Fibroblast of mammary gland (primary cell): ENCODE measurements at places on chromosomes 7 and 10.

- DNase-seq = no peak
Measured at GRCh38 chr10:91610444-91610843, 22.4 kb downstream of the PPP1R3C start.

- no peak for DNase-seq
Measured at GRCh38 chr7:1232623-1233332, at the start of gene UNCX. TSS of gene UNCX (plus strand) at chr7:1232872. CDS start at chr7:1233018, 146 bp downstream.

GRCh38 chr7:10802526-10802925 lies 171.1 kb upstream of the PHF14 start:
- peak; percentile 92 for DNase-seq

- peak; percentile 80 for DNase-seq
Measured at GRCh38 chr10:62501547-62501946, 127.4 kb downstream of the ZNF365 start.

DNA sequence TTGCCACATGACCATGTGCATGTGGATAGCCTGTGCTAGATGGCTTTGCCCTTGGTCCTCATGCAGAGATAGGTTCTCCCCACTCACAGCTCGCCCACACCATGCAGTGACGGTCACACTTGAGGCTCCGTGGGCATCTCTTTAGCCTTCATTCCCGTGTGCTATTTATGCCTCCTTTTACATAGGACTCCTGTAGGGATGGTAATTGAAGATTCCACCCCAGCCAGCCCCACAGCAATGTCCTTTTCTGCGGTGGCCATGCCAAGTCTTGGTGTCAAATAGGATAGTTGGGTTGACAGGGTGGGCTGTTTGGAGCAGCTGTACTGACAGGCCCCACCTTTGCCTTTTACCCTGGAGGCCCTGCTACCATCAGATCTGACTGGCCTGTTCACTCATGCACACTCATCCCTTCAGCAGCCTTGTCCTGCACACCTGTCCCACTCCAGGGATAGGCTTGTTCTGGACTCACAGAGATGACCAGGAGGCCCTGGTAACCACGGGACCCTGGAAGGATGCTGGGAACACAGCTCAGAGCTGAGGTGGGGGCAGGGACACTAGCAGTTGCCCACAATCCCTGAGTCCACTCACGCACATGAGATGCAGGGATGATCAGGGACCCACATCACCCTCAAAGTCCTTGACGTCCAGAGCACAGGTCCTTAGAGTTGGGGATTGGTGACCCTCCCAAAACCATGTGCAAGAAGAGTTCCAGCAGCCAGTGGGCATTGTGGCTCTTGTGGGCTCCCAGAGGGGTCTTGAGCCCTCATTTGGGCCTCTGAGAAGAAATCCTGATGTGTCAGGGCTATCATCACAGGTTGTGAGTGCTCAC lies 71.2 kb downstream of the ADCY1 start:
- DNase-seq = no peak

DNA sequence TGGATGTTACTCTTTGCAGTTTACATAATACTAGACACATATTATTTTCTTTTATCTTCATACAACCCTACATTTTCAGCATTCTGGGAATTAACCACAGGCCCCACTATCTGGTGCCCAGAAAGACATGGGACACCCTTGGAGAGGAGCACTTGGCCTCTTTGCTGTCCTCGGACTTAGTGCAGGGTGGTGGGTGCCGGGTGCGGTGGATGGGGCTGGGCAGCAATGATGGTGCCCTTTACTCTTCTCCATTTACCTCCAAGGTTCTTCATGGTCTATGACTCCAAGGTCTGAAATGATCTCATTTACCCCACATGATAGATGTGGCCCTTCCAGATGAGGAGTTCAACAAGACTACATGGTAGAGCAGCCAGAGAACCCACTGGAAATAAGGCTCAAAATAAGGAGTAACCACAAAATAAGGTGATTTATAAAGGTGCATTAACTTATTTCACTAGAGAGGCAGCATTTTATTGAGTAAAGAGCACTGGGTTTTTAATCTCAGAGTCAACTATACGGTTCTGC lies 56.2 kb upstream of the IGFBP3 start:
- DNase-seq = no peak

GRCh38 chr10:13743101-13743693 lies 156.4 kb downstream of the PRPF18 start:
- DNase-seq = peak; percentile 31

DNA sequence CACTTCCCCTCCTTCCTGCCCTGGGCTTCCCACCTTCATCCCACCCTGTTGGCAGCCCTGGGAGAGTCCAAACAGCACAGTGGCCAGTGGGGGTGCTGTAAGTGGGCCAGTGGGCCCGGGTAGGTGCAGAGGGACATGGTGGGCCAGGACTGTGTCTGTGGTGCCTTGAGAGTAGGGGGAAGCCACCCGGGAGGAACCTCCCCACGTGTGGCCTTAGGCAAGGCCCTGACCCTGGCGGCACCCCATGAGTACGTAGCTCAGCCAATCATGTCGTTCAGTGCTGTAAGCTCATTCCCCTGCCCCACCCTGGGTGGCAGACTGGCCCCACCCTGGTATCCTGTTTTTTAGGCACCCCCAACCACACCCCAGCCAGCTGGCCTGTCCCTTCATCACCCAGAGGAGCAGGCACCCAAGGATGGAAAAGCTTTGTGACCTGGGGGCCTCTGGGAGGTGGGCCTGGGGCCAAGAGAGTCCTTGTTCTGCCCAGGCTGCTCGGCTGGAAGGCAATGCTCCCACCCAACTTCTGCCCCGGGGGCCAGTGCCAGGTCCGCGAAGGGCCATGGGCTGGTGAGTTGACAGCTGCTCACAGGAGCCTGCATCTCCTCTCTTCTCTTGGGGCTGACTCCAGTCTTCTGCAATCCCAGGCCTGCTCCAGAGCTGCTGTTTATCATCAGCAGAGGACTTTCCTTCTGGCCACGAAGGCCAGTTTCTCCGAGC lies 41.6 kb downstream of the TSPAN15 start:
- no peak for DNase-seq

DNA sequence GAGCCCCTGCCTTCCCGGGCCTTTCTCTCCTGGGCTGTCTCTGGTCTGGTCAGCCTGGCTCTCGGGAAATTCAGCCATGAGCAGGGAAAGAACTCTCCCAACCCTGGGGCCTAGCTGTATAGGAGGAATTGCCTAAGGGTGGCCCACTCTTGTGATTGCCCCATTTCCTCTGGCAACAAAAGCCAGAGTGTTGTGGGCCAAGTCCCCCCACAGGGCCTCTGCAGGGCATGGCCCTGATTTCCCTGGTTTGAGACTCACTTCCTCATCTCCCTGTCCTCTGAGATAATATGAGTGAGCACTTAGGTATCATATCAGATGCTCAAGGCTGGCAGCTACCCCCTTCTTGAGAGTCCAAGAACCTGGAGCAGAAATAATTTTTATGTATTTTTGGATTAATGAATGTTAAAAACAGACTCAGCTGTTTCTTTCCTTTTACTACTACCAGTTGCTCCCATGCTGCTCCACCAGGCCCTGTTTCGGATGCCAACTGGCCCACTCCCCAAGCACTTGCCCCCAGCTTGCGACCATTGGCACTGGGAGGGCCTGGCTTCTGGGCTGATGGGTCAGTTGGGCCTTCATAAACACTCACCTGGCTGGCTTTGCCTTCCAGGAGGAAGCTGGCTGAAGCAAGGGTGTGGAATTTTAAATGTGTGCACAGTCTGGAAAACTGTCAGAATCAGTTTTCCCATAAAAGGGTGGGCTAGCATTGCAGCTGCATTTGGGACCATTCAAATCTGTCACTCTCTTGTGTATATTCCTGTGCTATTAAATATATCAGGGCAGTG lies 11.4 kb downstream of the IRF5 start:
- DNase-seq = no peak

DNA sequence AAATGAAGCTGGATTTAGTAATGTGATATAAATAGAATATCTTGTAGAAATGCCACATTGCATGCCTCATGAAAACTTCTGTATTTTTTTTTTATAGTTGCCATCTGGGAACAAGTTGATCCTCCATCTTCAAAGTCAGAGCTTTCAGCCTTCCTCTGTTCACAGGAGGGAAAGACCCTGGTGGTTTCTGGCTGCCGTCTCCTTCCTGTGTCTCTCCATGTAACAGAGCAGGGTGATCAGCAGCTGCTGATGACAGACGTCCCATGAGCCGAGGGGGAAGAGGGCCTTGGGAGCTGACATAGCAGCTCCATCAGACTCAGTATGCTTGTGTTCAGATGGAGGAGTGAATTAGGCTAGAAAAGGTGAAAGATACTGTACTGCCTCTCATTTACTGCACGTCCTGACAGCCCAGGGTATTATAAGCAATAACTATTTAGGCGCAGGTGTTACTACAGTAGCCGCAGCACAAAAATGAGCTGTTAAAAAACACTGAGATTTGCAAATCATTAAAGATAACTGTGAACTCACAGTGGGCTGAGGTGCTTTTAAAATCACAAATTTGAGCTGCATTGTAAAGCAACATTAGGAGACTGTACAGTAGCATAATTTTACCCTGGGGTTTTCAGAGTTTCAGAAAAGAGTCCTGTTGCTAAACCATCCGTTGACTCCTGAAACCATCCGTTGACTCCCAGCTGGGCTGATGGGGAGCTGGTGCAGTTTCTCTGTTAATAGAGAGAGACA lies 103.3 kb downstream of the CFAP58 start:
- no peak for DNase-seq

GRCh38 chr7:147523056-147523455 lies 1067.5 kb upstream of the C7orf33 start:
- DNase-seq = peak; percentile 26

DNA sequence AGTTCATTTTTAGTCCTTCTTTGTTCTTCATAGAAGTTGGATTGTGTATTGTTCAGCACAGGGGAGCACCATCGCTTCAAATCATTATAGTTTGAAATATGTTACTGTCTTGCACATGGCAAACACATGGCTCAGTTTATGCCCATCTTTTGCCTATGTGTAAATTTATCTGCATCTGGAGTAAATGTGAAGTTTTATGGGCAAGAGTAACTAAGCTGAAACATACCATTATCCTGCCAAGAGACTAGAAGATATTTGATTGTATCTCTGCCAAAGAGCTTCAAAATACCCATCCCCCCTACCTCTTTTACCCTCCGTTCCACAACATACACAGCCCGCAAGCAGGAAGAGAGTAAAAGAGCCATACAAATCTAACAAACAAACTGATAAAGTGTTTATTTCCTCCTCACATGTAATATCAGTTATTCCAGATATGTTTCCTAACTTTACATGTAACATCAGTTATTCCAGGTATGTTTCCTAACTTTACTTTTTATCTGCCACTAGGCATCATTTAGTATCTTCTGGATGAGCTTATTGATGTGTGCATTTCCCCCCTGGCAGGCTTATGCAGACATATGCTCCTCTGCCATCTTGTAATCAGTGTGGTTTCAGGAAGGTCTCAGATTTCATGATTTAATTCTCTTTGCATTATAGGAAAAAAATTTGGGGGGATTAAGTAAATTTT lies 127.7 kb downstream of the SRI start:
- no peak for DNase-seq

GRCh38 chr7:27994639-27995038 lies 186.0 kb downstream of the JAZF1 start:
- DNase-seq = peak; percentile 59

DNA sequence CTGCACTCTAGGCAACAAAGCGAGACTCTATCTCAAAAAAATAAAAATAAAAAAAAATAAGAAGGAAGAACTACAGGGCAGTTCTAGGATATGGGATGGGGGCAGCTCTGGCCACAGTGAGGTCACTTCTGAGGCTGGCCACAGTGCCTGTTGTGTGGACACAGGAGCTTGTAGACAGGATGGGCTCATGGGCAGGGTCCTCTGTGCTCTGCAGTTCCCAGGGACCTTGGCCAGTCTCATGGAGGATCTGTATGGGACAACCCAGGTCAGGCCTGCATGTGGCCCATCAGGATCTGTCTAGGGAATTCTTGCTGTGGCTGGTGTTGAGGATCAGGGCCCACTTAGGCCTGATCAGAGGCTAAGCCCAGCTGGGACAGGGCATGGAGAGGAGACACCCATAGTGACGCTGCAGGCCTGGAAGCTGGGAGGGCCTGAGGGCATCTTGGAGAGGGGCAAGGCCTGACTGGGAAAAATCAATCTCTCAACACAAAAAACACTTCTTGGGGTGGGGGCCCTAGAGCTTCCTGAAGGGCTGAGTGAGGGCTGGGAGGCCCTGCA lies 19.4 kb upstream of the PAX2 start:
- DNase-seq = no peak

- DNase-seq = peak; percentile 27
Measured at GRCh38 chr7:80815733-80816132, 103.1 kb downstream of the SEMA3C start.

GRCh38 chr7:26166684-26167266 lies 14.8 kb downstream of the NFE2L3 start:
- no peak for DNase-seq

DNA sequence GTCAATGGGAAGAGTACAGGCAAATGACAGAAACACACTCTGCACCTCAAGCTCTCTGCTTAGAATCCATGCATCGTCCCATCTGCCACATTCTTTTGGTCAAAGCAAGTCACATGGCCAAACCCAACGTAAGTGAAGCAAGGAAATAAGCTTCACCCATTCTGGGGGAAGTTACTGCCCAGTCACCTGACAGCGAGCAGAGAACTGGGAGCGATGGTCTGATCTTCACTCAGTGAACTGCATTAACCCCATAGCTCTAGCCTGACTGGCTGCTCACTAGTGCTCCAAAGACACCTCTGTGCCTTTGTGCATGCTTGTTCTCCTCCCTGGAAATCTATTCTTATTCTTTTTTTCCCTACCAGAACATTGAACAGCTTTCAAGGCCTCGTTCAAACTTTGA lies 89.9 kb downstream of the APBB1IP start:
- DNase-seq = no peak

GRCh38 chr10:101158459-101159058 lies 27.5 kb downstream of the TLX1 start:
- no peak for DNase-seq

DNA sequence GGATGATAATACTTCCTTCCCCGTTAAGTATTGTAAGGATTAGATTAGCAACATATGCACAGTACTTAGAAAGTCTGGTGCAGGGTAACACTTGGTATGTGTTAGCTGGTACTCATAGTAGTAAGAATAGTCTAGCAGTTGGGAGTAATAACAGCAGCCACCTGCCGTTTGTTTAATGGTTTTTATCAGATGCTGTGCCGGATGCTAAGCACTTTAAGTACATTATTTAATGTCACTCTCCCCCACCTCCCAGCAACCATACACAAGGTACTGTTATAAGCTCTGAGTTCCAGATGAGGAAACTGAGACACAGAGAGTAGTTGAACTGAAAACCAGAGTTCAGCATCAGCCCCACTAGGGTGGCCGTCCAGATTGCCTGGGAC lies 60.1 kb downstream of the ZMIZ1 start:
- no peak for DNase-seq

GRCh38 chr10:93075369-93076221 lies 1.9 kb downstream of the CYP26A1 start:
- DNase-seq = no peak

- DNase-seq = no peak
Measured at GRCh38 chr10:106958589-106959361, 205.7 kb downstream of the SORCS1 start.

- no peak for DNase-seq
Measured at GRCh38 chr7:1940863-1941262, 270.8 kb downstream of the ELFN1 start.

GRCh38 chr7:95628831-95629439 lies 32.6 kb upstream of the PDK4 start:
- peak; percentile 98 for DNase-seq

- DNase-seq = peak; percentile 54
Measured at GRCh38 chr10:85548034-85548433, 818.6 kb downstream of the GRID1 start.
